Mucosa of descending colon (tissue), 3 donors: ENCODE measurements at places on chromosomes 6 and 20.

- no peak for DNase-seq
These were observed 116.6 kb downstream of the MRPL14 start for GRCh38 chr6:44010411-44011349.

DNA sequence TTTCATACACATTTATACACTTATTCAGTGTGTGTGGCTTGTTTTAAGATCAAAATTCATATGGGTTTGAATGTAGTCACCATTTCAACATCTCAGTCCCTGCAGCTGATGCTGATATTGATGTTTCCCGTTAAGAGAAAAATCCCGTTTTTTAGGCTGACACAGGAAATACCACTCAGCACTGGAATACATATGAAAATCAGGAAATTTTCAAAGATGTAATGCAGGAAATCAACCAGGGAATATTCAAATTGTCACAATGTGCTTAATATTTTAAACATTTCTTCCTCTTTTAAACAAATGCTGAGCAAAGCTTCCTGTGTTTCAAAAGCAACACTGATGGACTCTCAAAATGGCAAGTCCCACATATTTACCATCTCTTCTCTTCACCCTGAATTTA lies 94.5 kb upstream of the MARCKS start:
- no peak for DNase-seq

- peak; percentile 88 for DNase-seq
These were observed 15.9 kb upstream of the PEDS1 start for GRCh38 chr20:50169329-50169823.

GRCh38 chr6:38528196-38528965 lies 111.3 kb downstream of the BTBD9 start:
- DNase-seq: no peak

DNA sequence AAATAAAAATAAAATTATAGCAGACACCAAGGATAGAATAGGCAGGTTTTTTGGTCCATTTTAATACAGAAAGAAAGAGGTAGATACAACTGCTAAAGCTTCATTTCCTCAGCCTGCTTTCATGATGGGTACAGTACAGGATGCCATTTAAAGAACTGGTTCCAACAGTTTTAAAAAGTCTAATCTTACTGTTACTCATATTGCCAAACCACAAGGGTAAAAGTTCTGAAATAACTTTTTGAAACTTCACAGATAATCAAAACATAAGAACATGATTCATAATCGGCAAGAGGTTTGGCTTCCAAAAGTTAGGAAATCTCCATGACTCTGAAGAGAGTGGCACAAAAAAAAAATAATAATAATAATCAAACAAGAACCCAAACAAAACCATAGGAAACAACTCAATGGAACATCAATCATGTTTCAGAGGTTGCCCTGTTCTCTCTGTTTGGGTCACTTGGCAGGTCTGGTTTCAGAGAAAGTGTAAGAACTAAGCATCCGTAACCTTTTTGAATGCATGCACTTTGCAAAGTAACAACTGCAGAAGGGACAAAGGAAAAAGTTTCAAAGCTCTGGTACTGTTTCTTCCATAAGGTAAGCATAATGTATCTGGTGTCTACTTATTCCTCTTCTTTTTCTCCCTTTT lies 79.7 kb downstream of the SMLR1 start:
- no peak for DNase-seq

DNA sequence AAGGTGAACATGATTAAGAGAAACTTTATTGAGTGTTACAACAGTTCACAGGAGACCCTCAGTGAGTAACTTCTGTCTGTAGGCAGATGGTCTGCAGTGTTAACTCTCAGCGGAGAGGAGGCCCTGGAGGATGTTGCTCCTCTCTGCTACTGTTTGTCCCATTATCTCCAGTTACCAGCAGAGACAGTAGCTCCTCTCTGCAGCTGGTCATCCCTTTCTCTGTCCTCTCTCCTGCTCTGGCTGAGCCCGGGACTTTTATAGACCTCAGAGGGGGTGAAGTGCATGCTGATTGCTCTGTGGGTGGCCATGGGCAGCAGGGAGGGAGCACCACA lies 5.7 kb downstream of the GTSF1L start:
- no peak for DNase-seq

GRCh38 chr6:111423960-111424846 lies 58.8 kb downstream of the REV3L start:
- peak; percentile 63 for DNase-seq

- DNase-seq: no peak
These were observed 445.0 kb downstream of the UTRN start for GRCh38 chr6:144730088-144730645.

DNA sequence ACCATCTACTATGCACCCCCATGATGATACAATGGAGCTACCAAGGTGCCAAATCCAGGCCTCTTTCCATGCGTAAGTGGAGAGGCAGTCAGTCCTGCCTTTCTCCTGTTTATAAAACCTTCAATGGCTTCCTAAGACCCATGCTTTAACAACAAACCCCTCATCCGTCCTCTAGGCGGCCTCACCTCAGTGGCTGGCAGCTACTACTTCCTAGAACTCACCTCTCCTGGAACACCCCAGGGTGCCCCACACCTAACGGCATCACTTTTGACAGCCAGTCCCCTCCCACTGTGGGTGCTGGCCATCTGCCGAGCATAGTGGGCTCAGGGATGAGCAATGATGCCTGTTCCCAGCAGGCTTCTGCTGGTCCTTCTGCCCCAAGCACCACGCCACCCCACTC lies 80.0 kb upstream of the TAB2 start:
- no peak for DNase-seq
